ENCODE measurements at places on chromosomes 7 and 10.

DNA sequence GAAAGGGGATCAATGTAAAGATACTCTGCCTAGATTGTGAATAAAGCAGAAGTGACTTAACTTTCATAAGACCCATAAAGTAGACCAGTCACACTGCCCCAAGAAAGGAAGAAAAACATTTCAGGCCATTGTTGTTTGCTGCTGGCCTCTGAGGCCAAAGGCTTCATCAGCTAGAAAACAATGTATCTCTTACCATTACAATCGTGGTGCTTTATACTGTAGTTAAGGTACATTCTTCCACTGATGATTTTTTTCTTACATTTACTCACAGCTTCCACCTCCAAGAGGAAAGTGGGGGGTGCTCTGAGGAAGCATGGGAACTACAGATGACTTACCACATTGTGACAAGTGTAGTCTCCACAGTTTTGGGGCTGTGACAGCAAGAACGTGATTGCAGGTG, 68.6 kb downstream of the NRG3 start:
- no peak for DNase-seq

GRCh38 chr10:99612167-99612831, 7.9 kb downstream of the SLC25A28 start:
- DNase-seq: peak; percentile 46

- no peak for DNase-seq
Measured at GRCh38 chr10:112510384-112510783, 63.4 kb downstream of the VTI1A start.

DNA sequence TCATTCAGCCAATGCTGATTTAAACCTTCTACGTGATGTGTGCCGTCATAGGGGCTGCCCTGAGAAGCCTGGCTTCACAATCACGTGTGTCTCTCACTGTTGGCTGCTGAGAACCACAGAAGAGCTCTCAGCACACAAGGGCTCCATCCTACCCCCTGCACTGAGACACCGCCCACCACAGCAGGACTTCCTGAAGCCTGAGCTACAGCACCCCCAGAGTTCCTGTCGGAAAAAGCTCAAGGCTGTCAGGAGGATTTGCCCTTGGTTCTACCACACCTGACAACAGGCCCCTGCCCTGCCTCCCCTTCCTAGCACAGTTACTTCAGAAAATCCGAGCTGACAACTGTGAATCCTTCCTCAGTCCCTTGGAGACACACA, 191.9 kb downstream of the MAD1L1 start:
- no peak for DNase-seq

- DNase-seq: no peak
Measured at GRCh38 chr7:98075801-98076200, 30.9 kb upstream of the LMTK2 start.

DNA sequence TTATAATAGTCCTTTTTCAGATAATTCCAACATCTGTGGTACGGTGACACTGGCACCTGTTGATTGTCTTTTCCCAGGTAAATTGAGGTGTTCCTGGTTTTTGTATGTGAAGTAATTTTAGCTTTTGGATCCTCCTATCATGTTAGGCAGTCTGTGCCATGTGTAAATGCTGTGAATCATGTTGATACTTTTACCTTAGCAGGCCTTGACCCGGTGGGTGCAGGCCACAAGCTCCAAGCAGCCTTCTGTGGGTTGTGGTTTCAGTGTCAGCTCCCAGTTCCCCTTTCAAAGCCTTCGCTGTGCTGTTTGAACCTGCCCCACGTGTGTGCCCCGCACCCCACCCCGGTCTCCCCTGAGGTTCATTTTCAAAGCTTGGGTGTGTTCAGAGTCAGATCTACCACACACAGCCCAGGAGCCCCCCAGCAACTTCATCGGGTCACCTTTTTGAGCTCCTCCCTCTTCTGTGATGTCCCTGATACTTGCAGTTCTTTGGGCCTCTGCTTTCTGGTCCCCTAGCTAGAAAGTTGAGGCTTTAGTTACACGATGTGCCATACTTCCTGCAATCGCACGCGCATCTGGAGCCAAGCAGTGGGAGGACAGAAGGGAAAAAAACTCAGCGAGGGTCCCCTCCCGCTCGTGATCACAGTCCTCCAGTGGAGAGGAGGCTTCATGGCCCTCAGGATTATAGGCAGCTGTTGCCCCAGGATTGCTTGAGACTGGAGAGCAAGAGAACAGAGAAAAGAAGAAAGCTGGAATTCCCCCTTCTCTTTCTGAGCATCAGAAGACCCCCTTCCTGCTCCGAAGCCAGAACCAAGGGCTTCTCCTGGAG, 8.7 kb upstream of the BHLHA15 start:
- DNase-seq: peak; percentile 56

DNA sequence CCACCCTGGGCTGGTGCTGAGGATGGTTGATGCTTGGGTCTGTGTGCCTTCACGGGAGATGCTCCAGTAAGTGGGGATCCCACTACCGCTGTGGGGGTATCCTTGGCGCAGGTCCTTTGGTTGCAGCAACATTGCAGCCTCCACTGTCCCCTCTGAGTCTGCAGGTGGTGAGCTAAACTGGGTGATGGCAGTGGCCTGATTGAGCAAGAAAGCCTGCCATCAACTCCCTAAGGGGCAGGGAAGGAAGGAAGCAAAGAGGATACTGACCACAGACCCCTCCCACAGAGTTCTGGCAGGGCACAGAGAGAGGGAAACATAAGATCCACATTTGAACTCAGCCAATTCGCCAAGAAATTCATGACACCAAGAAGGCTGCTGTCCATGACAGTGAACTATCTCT, 43.2 kb downstream of the MYO1G start:
- no peak for DNase-seq

- DNase-seq: no peak
Measured at GRCh38 chr7:12303495-12303894, 92.4 kb downstream of the TMEM106B start.

- DNase-seq: no peak
Measured at GRCh38 chr10:4867520-4868356, 41.7 kb downstream of the AKR1E2 start.

DNA sequence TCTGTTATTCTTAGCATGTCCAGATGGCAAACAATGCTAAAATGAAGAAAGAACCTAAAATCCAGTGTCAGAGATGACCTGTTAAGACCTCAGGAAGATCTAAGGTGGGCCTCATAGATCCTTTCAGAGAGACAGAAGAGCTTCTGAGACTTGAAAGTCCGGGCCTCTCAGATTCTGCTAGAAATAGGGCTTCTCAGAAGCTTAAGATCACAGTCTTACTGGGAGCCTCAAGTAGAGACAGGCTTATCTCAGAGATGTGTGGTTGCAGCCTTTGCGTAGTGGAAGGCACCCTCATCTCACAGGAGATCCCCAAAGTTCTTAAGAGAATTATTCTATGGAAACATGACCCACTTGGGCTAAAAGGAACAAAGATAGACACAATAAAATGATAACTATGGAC, 642.8 kb downstream of the TNS3 start:
- DNase-seq: no peak

- no peak for DNase-seq
Measured at GRCh38 chr7:115888981-115889668, 141.4 kb downstream of the TFEC start.

DNA sequence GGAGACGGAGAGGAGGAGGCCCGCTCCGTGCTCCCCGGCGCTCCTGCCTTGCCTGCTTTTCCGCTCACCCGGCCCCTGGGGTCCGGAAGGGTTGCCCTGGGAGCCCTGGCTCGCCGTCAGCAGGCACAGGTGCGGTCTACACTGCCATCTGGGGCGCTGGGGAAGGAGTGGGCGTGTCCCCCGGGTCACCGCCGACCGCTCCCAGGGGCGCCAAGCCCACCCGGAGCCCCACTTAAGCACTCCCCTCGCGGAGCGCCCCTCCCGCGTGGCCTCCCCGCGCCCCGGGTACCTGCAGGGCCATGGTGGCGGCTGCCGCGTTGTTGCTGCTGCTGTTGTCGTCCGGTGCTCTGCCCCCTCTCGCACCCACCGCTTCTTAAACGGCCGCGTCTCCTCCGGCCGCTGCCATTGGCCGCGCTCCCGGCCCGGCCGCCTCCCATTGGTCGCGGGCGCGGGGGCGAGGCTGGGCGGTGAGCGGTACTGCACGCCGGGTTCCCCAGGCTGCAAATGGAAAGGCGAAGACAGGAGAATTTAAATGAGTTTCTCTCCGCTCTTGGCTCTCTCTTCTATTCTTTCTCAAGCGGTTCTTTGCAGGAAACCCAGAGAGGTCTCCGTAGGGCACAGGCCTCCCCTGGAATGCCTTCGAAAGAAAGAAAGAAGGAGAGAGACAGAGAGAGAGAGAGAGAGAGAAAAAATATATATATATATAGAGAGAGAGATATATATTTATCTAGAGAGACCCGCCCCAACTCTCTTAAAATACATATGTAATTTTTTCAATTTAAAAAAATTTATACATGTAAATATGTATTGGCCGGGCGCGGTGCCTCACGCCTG, at the start of gene ACBD7:
ACBD7 (minus strand) TSS at position 349 of the 834 bp plus-strand sequence; CDS start at position 301, 48 bp downstream.
- DNase-seq: peak; percentile 79

- DNase-seq: no peak
Measured at GRCh38 chr7:106329971-106330733, 45.4 kb upstream of the NAMPT start.

- DNase-seq: no peak
Measured at GRCh38 chr10:129470103-129470851, 3.2 kb downstream of the MGMT start.

DNA sequence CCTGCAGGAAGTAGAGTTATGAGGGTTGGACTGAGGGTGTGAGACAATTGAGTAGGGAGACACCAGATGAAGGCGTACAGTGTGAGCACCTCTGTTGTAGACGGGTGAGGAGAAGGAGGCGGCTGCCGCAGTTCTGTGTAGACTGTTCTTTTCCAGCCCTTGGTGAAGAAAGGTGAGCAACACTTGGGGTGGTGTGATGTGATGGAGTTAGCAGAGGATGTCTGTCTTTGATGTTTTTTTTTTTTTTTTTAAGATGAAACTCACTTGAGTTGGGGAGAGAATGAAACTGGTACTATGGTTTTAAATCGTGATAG, 42.8 kb upstream of the RNF216 start:
- DNase-seq: peak; percentile 62

DNA sequence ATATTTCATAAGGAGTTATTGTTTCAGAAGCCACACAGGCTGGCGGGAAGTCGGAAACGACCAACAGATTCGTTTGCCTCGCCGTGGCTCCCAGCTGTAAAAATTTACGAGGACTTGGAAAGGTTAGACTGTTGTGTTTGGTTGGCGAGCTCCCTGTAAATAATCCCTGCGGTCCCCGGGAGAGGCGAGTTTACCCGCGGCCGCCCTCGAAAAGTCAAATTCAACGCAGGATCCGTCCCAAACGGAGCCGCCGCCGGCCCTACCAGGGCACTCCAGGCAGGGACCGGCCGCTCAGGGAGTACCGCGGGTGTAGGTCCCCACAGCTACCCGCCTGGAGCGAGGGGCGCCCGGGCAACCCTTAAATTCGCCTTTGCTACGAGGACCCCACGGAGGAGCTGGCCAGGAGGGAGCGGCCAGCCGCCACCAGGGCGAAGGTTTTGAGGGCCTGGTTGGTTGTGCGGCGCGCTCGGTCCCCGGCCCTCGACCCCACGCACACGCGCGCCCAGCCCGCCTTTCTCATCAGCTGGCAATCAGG, 726 bp upstream of the HOXA9 start:
- DNase-seq: peak; percentile 29

DNA sequence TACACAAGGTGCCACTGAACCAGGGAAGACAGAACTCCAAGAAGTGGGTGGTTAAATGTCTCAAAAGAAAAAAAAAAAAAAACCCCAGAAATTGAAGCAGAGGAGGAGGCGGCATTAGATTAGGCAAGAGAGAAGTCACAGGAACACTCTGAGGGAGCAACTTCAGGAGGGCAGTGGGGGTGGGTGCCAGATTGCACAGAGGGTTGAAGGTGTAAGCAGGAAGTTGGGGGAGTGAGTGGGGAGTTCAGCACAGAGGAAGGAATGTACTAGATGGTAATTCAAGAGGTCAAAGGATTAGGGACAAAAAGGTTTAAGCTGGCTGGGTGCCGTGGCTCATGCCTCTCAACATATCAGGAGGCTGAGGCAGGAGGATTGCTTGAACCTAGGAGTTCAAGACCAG, 110.0 kb upstream of the PDLIM1 start:
- DNase-seq: no peak

GRCh38 chr7:17910377-17910776, 29.9 kb downstream of the SNX13 start:
- no peak for DNase-seq

GRCh38 chr7:23687011-23687410, 7.0 kb downstream of the FAM221A start:
- no peak for DNase-seq

DNA sequence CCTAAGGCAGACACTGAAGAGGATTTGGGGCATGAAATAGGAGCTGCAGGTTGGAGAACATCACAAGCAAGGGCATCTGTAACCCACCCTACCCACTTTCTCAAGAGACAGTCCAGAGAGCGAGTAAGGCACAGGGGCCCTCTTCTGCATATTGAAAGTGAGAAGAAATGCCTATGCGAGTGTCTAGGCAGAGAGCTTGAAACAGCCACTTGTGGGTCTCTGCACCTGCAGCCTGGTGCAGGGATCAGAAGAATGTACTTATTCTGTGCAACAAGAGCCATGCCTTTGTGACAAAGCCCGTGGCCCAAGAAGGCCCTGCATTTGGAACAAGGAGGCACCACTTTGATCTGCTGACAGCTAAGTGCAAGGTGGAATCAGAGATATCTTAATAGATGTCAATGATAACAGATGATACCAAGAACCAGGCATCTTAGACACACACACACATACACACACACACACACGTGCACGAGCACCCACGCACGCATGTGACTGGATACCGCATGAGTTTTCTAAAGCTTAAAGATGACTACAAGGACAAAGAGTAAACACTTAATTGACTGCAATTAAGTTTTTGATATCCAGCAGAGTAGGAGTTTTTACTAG, 89.3 kb downstream of the NPSR1 start:
- no peak for DNase-seq

- no peak for DNase-seq
Measured at GRCh38 chr10:59354434-59354833, 7.9 kb downstream of the FAM13C start.

DNA sequence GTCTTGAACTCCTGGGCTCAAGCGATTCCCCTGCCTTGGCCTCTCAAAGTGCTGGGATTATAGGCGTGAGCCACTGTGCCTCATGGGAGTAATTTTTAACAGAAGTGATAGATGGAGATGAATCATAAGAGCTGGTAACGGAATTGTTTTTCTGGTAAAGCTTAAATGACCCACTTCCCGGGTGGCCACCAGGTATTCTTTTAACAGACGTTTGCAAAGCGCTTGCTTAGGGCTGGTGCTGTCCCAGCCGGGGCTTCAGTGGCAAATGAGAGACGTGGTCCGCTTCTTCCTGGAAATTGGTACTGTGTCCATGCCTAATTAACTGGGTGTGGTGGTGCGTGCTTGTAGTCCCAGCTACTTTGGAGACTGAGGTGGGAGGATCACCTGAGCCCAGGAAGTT, 23.5 kb downstream of the CAMK1D start:
- DNase-seq: no peak

- DNase-seq: no peak
Measured at GRCh38 chr7:140920745-140921144, 4.0 kb downstream of the BRAF start.
